ENCODE measurements at places on chromosomes 7 and 10.

- no peaks in the 10 kb centered on the region for H3K27me3 ChIP-seq
- H3K36me3 ChIP-seq = peaks cover 4% of the 10 kb centered on the region
- no peaks in the 10 kb centered on the region for H3K4me1 ChIP-seq
- DNase-seq = no peak
- no peak overlapping the region for H3K27ac ChIP-seq
Measured at GRCh38 chr7:104124469-104124868, 83.3 kb downstream of the ORC5 start.

- no peaks in the 10 kb centered on the region for H3K27me3 ChIP-seq
- DNase-seq = no peak
- H3K4me1 ChIP-seq = peaks cover 22% of the 10 kb centered on the region
- no peak overlapping the region for H3K4me3 ChIP-seq
- H3K27ac ChIP-seq = peak overlapping the region; percentile 67
Measured at GRCh38 chr7:105157278-105157677, 143.3 kb downstream of the KMT2E start.

DNA sequence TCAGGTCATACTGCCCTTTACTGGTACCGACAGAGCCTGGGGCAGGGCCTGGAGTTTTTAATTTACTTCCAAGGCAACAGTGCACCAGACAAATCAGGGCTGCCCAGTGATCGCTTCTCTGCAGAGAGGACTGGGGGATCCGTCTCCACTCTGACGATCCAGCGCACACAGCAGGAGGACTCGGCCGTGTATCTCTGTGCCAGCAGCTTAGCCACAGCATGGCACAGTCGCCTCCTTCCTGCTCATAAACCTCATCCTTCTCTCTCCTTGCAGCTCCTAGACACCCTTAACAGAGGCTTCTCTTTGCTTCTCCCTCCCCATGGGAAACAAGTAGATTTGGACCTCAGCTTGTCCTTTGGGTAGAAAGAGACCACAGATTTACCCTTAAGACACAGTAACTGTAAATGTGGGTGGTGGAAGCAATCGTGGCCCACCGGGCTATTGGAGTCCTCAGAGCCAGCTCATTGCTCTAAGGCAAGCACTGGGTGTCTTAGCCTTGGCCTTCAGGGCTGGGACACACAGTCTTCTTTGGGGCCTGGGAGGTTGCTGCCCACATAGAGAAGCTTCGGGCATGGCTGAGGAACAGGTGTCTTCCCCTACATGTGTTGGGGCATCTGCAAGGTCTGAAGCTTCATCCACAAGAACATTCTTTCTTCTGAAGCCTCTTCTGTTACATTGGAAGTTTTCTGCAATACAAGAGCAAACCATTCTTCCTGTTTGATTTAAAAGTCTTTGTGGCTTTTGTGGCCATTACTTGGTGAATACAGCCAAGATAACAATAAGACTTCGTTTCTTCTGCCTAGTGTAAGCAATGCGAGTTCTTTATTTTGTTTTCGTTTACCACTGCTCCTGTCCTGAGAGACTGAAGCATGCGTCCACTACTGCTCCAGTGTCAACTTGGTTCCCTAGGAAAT lies 95.5 kb upstream of the PRSS58 start:
- peak overlapping the region; percentile 91 for H3K27ac ChIP-seq
- peaks cover 27% of the 10 kb centered on the region for H3K27me3 ChIP-seq
- no peaks in the 10 kb centered on the region for H3K36me3 ChIP-seq
- H3K4me1 ChIP-seq = peaks cover 31% of the 10 kb centered on the region
- peak overlapping the region; percentile 50 for H3K4me3 ChIP-seq
- DNase-seq = no peak

GRCh38 chr7:36207451-36208291 lies 54.6 kb downstream of the EEPD1 start:
- no peak overlapping the region for H3K4me3 ChIP-seq
- H3K4me1 ChIP-seq = peaks cover 48% of the 10 kb centered on the region
- no peaks in the 10 kb centered on the region for H3K36me3 ChIP-seq
- peak overlapping the region; percentile 47 for H3K27ac ChIP-seq
- peaks cover 5% of the 10 kb centered on the region for H3K27me3 ChIP-seq
- DNase-seq = peak; percentile 35

GRCh38 chr7:1678081-1678543 lies 8.0 kb downstream of the ELFN1 start:
- H3K36me3 ChIP-seq = no peaks in the 10 kb centered on the region
- no peak overlapping the region for H3K27ac ChIP-seq
- H3K4me3 ChIP-seq = no peak overlapping the region
- H3K4me1 ChIP-seq = no peaks in the 10 kb centered on the region
- H3K27me3 ChIP-seq = no peaks in the 10 kb centered on the region

DNA sequence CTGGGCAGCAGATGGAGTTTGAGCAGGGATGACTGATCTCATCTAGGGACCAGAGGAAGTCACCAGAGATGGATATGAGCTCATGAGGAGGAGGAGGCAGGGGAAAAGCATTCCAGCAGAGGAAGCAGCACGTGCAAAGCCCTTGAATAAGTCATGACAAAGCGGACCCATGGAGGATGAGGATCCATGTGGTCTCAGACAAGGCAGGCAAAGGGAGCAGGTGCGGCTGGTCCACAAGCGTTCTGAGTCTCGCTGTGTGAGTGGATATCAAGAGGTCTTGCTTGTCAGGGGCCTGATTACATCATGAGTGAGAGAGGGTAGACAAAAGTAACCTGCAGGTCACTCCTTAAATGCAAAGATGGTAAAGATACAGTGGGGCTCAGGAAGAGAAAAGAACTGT lies 307.6 kb downstream of the GRID1 start:
- H3K27me3 ChIP-seq = peaks cover 26% of the 10 kb centered on the region
- no peak overlapping the region for H3K4me3 ChIP-seq
- DNase-seq = no peak
- no peaks in the 10 kb centered on the region for H3K36me3 ChIP-seq
- no peaks in the 10 kb centered on the region for H3K4me1 ChIP-seq
- H3K27ac ChIP-seq = no peak overlapping the region

DNA sequence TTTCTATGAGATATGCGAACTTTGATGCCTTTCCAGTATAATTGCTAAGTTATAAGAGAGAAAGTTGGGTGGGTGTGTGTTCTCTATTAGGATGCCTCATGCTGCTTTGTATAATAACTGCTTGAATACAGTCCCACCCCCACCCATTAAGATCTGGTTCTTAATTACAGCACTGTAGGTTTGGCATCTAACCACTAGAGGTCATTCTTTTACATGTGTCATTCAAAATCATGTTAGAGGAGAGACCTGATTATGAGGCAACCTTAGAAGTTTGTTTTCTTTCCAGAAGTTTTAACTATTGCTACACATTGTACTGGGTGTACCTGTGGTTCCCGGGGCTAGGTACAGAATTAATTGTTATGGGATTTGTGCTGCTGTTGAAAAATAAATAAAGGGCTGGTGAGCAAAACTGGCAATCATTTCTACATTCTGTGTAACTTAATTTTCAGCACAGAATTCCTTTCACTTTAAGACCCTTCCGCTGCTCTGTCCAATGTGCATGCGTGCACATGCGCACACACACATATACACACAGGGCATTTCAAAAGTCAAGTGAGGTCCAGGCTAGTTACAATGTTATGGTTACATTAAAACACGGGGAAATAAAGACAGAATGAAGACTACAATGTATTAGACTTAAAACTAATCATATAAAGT lies 1156.3 kb downstream of the SORCS3 start:
- no peaks in the 10 kb centered on the region for H3K4me1 ChIP-seq
- no peaks in the 10 kb centered on the region for H3K27me3 ChIP-seq
- H3K4me3 ChIP-seq = no peak overlapping the region
- H3K27ac ChIP-seq = no peak overlapping the region
- DNase-seq = no peak
- H3K36me3 ChIP-seq = no peaks in the 10 kb centered on the region

- DNase-seq = no peak
- H3K27ac ChIP-seq = no peak overlapping the region
- no peaks in the 10 kb centered on the region for H3K4me1 ChIP-seq
- peaks cover 29% of the 10 kb centered on the region for H3K27me3 ChIP-seq
- H3K4me3 ChIP-seq = no peak overlapping the region
Measured at GRCh38 chr10:69728335-69728870, 73.3 kb upstream of the COL13A1 start.

DNA sequence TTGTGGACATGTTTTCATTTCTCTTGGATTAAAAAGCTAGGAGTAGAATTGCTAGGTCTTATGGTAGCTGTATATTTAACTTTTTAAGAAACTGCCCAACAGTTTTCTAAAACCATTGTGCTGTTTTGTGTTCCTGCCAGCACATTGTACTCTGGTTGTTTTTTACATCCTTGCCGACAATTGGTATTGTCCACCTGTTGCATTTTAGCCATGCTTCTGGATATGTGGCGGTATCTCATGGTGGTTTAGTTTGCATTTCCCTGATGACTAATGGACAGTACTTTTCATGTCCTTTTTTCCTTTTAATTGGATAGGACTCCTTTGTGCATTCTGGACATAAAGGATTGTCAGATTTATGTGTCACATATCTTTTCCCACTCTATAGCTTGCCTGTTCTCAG lies 45.5 kb downstream of the STK17A start:
- peak overlapping the region; percentile 90 for H3K27ac ChIP-seq
- no peaks in the 10 kb centered on the region for H3K27me3 ChIP-seq
- H3K36me3 ChIP-seq = peaks cover 13% of the 10 kb centered on the region
- no peak overlapping the region for H3K4me3 ChIP-seq
- peaks cover 96% of the 10 kb centered on the region for H3K4me1 ChIP-seq

GRCh38 chr7:121195874-121196273 lies 132.9 kb upstream of the WNT16 start:
- DNase-seq = no peak
- H3K36me3 ChIP-seq = no peaks in the 10 kb centered on the region
- peaks cover 12% of the 10 kb centered on the region for H3K27me3 ChIP-seq

DNA sequence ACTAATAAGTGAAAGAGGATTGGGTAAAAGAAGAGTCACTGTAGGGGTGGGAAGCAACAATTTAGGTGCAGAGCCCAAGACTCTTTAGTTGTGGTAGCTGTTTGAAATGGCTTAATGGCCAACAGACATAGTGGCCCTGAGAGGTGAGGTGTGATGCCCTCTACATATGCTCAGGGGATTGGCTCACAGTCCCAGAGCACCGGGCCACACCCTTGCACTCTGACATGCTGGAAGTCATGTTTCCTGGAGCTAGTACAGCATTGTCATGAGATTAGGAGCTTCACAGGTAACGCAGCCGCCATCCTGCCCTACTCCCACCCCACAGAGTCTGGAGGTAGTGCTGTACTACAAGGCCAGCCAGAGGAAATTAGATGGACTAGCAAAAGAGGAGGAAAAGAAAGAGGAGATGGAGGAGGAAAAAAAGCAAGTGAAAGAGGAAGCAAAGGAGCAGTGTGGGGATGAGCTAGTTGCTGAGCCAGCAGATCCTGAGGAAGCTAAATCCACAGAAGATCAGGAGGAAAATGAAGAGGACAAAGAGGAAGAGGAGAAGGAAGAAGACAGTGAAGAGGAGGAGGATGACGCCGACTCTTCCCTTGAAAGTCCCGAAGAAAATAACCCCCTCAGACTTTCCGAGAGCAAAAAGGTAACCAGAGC lies 14.8 kb upstream of the FLNC start:
- H3K4me1 ChIP-seq = peaks cover 5% of the 10 kb centered on the region
- H3K27ac ChIP-seq = no peak overlapping the region
- H3K4me3 ChIP-seq = no peak overlapping the region
- H3K36me3 ChIP-seq = no peaks in the 10 kb centered on the region

- peak overlapping the region; percentile 95 for H3K4me3 ChIP-seq
- peaks cover 7% of the 10 kb centered on the region for H3K36me3 ChIP-seq
- DNase-seq = no peak
- peaks cover under 1% of the 10 kb centered on the region for H3K27me3 ChIP-seq
- peaks cover 59% of the 10 kb centered on the region for H3K4me1 ChIP-seq
Measured at GRCh38 chr10:26857991-26858706, 2.6 kb downstream of the ABI1 start.

DNA sequence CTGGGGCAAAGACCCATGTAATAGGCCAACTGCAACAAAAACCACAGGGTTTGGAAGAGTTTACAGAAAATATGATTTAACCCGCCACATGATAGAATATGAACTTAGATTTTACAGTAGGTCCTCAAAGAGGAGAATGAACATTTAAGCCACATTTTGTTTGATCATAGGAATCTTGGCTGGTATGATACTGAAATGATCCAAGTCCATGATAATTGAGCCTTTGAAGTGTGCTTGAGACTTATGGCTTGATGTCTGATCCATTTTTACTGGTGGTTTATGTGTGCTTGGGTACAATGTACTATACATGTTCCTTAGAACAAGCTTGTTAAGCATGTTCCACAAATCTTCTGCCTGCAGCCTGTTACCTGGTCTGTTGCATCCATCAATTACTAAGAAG lies 41.8 kb upstream of the PDSS1 start:
- no peak for DNase-seq
- H3K27me3 ChIP-seq = no peaks in the 10 kb centered on the region
- H3K4me1 ChIP-seq = no peaks in the 10 kb centered on the region
- no peak overlapping the region for H3K27ac ChIP-seq

DNA sequence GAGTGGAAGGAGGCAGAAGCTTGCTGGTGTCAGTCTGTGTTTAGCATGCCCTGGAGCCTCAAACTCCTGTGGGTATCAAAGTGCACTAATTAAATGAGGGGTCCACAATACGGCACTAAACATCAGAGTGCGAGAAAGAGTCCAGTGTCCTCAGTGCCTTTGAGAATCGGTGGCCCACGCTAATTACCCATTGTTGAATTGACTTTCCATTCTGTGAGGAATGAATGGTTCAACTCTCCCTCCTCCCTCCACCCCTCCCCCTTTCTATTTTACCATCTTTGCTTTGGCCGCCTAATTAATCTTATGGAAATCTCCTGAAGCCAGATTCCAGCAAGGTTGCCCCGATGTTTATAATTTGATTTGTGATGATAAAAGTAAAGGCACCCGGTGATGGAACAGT lies 217.8 kb downstream of the TFEC start:
- no peak overlapping the region for H3K4me3 ChIP-seq
- H3K36me3 ChIP-seq = no peaks in the 10 kb centered on the region
- no peaks in the 10 kb centered on the region for H3K4me1 ChIP-seq
- DNase-seq = no peak
- H3K27me3 ChIP-seq = no peaks in the 10 kb centered on the region

DNA sequence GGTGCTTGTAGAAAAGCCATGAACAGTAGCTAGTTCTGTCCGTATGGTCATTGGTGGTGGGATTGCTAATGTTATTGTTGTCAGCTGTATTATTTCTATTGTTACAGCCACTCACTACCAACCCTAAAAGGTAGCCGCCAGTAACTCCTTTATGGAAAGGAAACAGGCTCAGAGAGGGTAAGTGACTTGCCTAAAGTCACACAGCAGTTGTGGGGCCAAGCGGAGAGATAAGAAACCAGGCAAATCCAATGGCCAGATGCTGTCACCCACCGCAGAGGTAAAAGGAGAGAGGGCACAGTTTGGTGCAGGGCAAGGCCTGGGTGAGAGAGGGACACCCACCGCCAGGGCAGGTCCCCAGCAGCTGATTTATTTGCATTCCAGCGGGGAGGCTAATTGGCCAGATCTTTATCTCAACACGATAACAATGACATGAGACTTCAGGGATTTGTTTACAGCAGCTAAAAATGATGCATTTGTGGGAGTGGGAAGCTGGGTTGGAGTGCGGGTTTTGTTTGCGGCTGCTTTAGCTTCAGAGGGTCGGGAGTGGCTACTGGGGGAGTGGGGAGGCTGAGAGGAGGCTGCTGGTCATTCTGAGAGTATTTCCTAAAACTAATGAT lies 8.6 kb upstream of the NKX2-3 start:
- DNase-seq = no peak
- no peaks in the 10 kb centered on the region for H3K36me3 ChIP-seq
- no peak overlapping the region for H3K27ac ChIP-seq
